ENCODE measurements at places on chromosomes 7 and 10. TPM values are rescaled to one million over a fixed set of nuclear protein-coding genes. Genes with fewer than 3 reads are reported as not detected.

- no peak for DNase-seq
Measured at GRCh38 chr10:27792216-27792615, 46.6 kb upstream of the MKX start.

ARHGAP22 gene
- total RNA-seq: 0.42 TPM

DNA sequence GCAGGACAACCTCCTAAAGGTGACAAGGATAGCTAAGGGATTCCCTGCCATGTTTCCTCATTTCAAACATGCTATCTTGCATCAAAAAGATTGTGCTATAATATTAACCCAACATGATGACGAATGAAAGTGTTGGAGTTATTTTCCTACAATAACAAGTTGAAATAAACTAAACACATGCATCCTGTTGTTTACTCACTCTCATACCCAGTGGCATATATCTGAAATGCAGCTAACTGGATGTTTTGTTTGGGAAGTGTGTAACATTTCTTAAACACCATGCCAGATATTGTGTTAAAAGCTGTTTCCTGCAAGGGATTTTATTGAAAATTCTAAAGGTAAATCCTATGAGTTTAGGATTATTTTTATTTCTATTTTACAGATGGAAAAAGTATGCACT, 139.6 kb downstream of the TFPI2 start:
- DNase-seq: no peak

DNA sequence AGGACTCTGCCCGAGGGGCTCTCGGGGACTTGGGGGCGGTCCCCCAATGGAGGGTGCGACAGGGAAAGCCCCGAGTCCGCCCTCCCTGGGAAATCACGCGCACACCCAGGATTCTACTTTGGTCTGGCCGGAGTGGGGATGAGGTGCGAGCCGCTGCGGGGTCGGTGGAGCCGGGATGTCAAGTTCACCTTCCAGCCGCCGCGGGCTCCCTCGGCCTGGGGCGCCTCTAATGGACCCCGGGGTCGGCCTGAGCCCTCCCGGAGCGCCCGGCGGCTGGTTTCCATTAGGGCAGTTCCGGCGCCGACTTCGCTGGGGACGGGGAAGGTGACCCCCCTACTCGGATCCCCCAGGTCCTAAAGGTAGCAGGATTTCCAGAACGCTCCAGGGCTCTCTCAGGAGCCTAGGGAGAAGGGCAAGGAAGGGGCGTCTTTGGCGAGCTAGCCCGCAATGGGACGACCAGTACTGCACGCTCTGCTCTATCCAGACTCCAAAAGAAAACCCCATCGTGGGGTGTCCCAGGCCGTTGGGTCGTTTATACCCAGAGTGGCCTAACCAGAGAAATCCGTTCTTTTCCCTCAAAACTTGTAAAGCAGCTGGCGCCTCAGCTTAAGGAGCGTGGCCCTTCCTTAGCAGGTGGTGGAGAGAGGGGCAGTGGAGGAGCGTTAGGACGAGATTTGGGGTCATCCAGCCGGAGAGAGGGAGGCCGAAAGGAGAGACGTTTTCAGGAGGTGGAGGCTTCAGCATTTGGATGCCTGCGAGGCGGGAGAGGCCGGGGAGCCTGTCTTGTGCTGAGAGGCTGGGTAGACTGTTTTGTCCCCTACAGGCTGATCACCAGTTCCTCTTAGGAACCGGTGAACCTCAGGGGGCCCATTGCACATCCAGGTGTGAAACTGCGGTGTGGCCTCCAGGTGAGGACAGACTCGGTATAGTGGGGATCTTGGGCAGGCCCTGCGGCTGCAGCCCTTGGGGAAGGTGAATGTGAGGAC, 860 bp upstream of the WDR86 start:
- no peak for DNase-seq
